Upper lobe of right lung (tissue), 1 donor: ENCODE measurements at places on chromosomes 5 and 9. TPM values are rescaled to one million over a fixed set of nuclear protein-coding genes. Genes with fewer than 3 reads are reported as not detected.

DNA sequence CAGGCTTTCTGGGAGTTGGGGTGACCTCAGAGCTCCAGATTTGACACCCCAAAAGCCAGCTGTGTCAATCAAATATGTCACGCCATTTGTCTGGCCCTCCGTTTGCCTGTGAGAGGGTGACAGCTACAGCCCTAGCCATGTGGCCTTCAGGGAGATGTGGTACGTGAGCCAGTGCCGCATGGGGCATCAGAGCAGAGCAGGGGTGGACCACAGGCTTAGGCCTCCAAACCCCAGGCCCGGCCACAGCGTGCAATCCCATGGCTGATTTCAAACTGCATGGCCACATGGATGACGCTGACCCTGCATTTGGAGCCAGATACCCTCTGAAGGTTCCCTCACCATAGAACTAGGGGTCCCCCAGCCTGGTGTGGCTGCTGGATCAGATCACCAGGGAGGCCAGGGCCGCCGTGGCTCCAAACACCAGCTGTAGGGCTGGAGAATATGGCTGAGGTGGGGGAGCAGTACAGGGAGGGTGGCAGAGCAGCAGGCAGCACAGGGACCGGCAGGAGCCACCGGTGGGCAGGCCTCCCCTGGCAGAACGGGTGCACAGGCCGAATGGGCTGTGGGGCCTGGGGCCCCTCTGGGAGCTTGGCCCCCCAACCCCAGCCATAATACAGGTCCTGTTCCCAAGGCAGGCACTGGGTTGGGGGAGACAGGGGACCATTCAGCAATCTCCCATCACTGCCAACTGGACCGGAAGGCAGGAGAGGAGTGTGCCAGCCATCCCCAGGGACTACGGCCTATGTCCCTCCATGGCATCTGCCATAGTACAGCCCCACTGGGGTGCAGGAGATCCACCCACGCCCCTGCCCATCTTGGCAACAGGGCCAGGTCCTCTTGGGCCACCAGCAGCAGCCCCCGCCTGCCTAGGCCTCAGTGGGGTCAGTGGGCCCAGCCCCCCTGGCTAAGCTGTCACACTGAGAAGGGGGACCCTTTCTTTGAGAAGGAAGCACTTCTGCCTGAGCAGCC, 1.5 kb downstream of the SAPCD2 start:
- no peaks in the 10 kb centered on the region for H3K36me3 ChIP-seq
- no peak overlapping the region for H3K4me3 ChIP-seq
- peaks cover 9% of the 10 kb centered on the region for H3K27me3 ChIP-seq
- H3K4me1 ChIP-seq = peaks cover 7% of the 10 kb centered on the region
- DNase-seq = no peak

DNA sequence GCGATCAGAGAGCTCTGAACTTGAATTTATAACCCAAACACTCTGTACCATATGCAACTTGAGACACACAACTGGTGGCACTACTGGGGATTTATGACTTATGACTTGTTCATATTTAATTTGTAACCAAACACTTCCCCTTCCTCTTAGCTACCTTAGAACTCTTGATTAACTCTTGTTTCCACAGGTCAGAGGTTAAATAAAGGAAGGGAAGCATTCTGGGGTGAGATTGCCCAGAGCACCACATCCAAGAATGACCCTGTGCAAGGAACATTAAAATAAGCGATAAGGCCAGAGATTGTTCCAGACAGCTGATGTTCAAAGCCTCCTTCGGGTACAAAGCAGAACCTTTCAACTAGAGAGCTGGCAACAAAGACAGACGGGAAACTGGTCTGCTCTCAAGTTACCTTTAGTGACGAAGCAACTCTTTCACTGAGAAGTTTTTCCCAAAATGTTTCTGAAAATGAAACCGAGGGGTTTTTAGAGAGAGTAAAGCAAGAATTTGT, 242.6 kb downstream of the DENND1A start:
- H3K27ac ChIP-seq = no peak overlapping the region
- H3K4me3 ChIP-seq = no peak overlapping the region
- no peaks in the 10 kb centered on the region for H3K36me3 ChIP-seq
- H3K4me1 ChIP-seq = no peaks in the 10 kb centered on the region
- DNase-seq = no peak

- no peak overlapping the region for H3K27ac ChIP-seq
- H3K27me3 ChIP-seq = no peaks in the 10 kb centered on the region
- DNase-seq = no peak
- H3K36me3 ChIP-seq = no peaks in the 10 kb centered on the region
Measured at GRCh38 chr5:126248611-126249010, 174.6 kb upstream of the GRAMD2B start.

- H3K27ac ChIP-seq = peak overlapping the region; percentile 65
- no peak overlapping the region for H3K4me3 ChIP-seq
- H3K36me3 ChIP-seq = no peaks in the 10 kb centered on the region
- no peaks in the 10 kb centered on the region for H3K27me3 ChIP-seq
- peaks cover 60% of the 10 kb centered on the region for H3K4me1 ChIP-seq
- no peak for DNase-seq
Measured at GRCh38 chr9:35519692-35520363, 29.9 kb downstream of the RUSC2 start.

SPINK14 gene
- not detected for total RNA-seq
